Cardiac muscle cell (in vitro differentiated cells and primary cell): ENCODE measurements at places on chromosomes 11 and 22. TPM values are rescaled to one million over a fixed set of nuclear protein-coding genes. Genes with fewer than 3 reads are reported as not detected.

The TMEM45B gene
- 0.10 and 0.37 TPM in 2 replicates for polyA plus RNA-seq

The OR4A16 gene
- polyA plus RNA-seq = not detected in 2 replicates

The POU2AF2 gene
- not detected in 2 replicates for polyA plus RNA-seq

The KCNK7 gene
- polyA plus RNA-seq = not detected in 2 replicates

The PGA3 gene
- polyA plus RNA-seq = not detected in 2 replicates

The NELL1 gene
- polyA plus RNA-seq = 1.0 and 7.7 TPM in 2 replicates

The MS4A2 gene
- not detected in 2 replicates for polyA plus RNA-seq

The OR51Q1 gene
- polyA plus RNA-seq = not detected in 2 replicates

The NFAM1 gene
- polyA plus RNA-seq = 0.97 and 1.9 TPM in 2 replicates

The TRPM5 gene
- polyA plus RNA-seq = 0.33 TPM in 1 of 2 replicates, not detected in the other

The SPI1 gene
- 0.56 and 1.3 TPM in 2 replicates for polyA plus RNA-seq

The ENTHD1 gene
- not detected in 2 replicates for polyA plus RNA-seq

The KRTAP5-9 gene
- polyA plus RNA-seq = not detected in 2 replicates

The MUC2 gene
- polyA plus RNA-seq = not detected in 2 replicates

The RAC2 gene
- polyA plus RNA-seq = 0.98 and 1.7 TPM in 2 replicates

The CYB5R3 gene
- 357 and 366 TPM in 2 replicates for polyA plus RNA-seq

The HOATZ gene
- polyA plus RNA-seq = not detected in 2 replicates

The RGL4 gene
- 1.0 and 1.5 TPM in 2 replicates for polyA plus RNA-seq

The NEFH gene
- 2.0 and 2.4 TPM in 2 replicates for polyA plus RNA-seq

The OR2D3 gene
- 0.51 TPM in 1 of 2 replicates, not detected in the other for polyA plus RNA-seq

The OR10A4 gene
- not detected in 2 replicates for polyA plus RNA-seq

The LIPT2 gene
- 22.5 and 24.3 TPM in 2 replicates for polyA plus RNA-seq

The OR52A1 gene
- polyA plus RNA-seq = not detected in 2 replicates

The TSGA10IP gene
- polyA plus RNA-seq = 0.25 and 1.1 TPM in 2 replicates

The C22orf15 gene
- 0.27 and 0.91 TPM in 2 replicates for polyA plus RNA-seq

The HBE1 gene
- 0.23 TPM in 1 of 2 replicates, not detected in the other for polyA plus RNA-seq

The UBQLNL gene
- polyA plus RNA-seq = 2.1 and 2.4 TPM in 2 replicates

The CPT1A gene
- 1.7 and 2.1 TPM in 2 replicates for polyA plus RNA-seq

The LYVE1 gene
- polyA plus RNA-seq = not detected in 2 replicates

The FAM180B gene
- 0.12 TPM in 1 of 2 replicates, not detected in the other for polyA plus RNA-seq

The APOA1 gene
- 59.0 and 117 TPM in 2 replicates for polyA plus RNA-seq

The ZC3H12C gene
- 1.0 and 1.7 TPM in 2 replicates for polyA plus RNA-seq

The KDELR3 gene
- polyA plus RNA-seq = 21.8 and 26.5 TPM in 2 replicates

The SH3BP1 gene
- polyA plus RNA-seq = 15.0 and 20.7 TPM in 2 replicates

The SYCE3 gene
- polyA plus RNA-seq = 3.8 TPM in 1 of 2 replicates, not detected in the other

The ANKK1 gene
- polyA plus RNA-seq = not detected in 2 replicates

The GAL gene
- polyA plus RNA-seq = 1.4 and 5.9 TPM in 2 replicates

The MS4A7 gene
- polyA plus RNA-seq = not detected in 2 replicates

The PAX6 gene
- 0.56 TPM in 1 of 2 replicates, not detected in the other for polyA plus RNA-seq

The TRIM48 gene
- polyA plus RNA-seq = not detected in 2 replicates

The HORMAD2 gene
- polyA plus RNA-seq = not detected in 2 replicates

The JAML gene
- polyA plus RNA-seq = not detected in 2 replicates

The HBD gene
- 2.8 TPM in 1 of 2 replicates, not detected in the other for polyA plus RNA-seq

The HBB gene
- polyA plus RNA-seq = not detected in 2 replicates

The STARD10 gene
- polyA plus RNA-seq = 91.4 and 139 TPM in 2 replicates

The SLC17A6 gene
- polyA plus RNA-seq = 0.11 TPM in 1 of 2 replicates, not detected in the other

The OR2D2 gene
- not detected in 2 replicates for polyA plus RNA-seq

The CALCA gene
- polyA plus RNA-seq = 0.33 TPM in 1 of 2 replicates, not detected in the other

The SVIP gene
- polyA plus RNA-seq = 12.5 and 12.6 TPM in 2 replicates

The RFPL3 gene
- not detected in 2 replicates for polyA plus RNA-seq

The GLYAT gene
- polyA plus RNA-seq = not detected in 2 replicates

The P4HA3 gene
- polyA plus RNA-seq = 0.06 and 0.27 TPM in 2 replicates

The MAP6 gene
- polyA plus RNA-seq = 2.7 and 5.6 TPM in 2 replicates

The OR5M8 gene
- polyA plus RNA-seq = not detected in 2 replicates

The LARGE2 gene
- 4.5 and 9.2 TPM in 2 replicates for polyA plus RNA-seq

The EXPH5 gene
- polyA plus RNA-seq = 2.6 and 4.6 TPM in 2 replicates
